M059J (cell line): ENCODE measurements at places on chromosomes 7 and 10. TPM values are rescaled to one million over a fixed set of nuclear protein-coding genes. Genes with fewer than 3 reads are reported as not detected.
A peak's percentile ranks its signal among the peaks of the same experiment; 100 is the strongest.

DNA sequence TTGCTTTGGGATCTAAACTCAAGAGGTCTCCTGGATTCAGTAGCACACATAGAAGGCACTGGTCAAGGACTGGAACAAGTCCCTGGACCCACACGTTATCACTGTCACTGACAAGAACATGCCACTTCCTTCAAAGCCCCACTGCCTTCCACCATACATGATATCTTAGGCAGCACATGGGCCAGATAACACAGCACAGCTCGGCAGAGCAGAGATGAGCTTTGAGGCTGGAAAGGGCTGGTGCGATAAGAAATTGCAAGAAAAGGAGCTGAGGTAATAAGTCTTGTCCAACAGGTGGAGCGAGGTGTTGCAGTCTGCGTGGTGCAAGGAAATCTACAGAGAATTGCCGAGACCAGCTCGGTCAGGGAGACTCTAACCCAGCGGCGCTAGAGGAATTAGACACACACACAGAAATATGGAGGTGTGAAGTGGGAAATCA is 139.8 kb upstream of the CDK13 start:
- no peak for DNase-seq

GSTO2 gene
- total RNA-seq: 0.17 and 0.20 TPM in 2 replicates

DNA sequence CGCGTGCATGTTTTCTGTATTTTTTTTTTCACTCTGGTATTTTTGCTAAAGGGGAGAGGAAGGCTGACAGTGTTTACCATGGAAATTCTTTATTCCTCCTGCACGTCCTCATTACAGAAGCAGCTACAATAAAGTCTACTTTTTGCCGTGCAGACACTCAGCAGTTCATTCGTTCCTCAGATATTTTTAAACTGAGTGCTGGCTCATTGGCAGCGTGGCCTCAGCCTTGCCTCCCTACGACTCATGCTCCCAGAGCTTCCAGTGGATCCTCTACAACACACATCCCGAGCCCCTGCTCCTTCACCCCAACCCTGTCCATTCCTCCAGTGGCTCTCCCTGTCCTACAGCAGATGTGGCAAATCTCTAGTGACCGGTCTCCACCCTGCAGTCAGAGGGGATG is 239.2 kb upstream of the ZMIZ1 start:
- DNase-seq: peak; percentile 30

PRTFDC1 gene
- total RNA-seq: 15.3 and 18.0 TPM in 2 replicates

DNA sequence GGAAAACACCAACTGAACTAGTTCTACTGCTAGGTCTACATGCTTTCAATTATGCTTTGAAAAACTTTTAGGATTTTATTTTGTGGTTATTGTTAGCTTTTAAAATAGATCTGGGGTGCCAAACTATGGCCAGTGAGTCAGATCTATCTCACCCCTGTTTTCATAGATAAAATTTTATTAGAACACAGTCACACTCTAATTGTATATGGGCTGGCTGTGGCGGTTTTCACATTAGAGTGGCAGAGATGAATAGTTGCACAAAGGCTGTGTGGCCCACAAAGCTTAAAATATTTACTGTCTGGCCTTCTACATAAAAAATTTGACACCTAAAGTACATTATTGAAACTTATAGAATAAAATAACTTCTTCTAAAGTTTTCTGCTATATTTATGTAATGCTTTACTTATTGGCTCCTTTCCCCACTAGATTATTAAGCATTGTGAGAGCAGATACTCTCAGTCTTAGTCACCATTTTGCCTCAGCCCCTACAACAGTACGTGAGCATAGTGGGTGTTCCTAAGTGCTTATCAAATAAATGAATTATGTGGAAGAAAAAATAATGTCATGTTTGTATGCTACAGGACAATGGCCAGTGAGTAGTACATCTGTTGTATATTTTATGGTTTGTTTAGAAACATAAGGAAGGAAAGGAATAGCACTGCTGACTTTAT is 5.4 kb upstream of the SUV39H2 start:
- DNase-seq: peak; percentile 67

DNA sequence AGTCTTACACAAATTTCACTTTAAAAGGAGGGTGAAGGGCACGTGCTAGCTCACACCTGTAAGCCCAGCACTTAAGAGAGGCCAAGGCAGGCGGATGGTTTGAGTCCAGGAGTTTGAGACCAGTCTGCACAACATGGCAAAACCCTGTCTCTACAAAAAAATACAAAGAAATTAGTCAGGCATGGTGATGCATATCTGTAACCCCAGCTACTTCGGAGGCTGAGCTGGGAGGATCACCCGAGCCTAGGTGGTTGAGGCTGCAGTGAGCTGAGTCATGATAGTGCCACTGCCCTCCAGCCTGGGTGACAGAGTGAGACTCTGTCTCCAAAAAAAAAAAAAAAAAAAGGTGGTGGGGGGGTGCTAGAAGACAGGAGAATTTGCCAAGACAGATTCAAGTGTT is 237.3 kb upstream of the KLF14 start:
- peak; percentile 52 for DNase-seq

GRCh38 chr7:90188281-90188680 is 23.3 kb upstream of the STEAP2 start:
- no peak for DNase-seq

NPTX2 gene
- total RNA-seq: not detected in 2 replicates

DNA sequence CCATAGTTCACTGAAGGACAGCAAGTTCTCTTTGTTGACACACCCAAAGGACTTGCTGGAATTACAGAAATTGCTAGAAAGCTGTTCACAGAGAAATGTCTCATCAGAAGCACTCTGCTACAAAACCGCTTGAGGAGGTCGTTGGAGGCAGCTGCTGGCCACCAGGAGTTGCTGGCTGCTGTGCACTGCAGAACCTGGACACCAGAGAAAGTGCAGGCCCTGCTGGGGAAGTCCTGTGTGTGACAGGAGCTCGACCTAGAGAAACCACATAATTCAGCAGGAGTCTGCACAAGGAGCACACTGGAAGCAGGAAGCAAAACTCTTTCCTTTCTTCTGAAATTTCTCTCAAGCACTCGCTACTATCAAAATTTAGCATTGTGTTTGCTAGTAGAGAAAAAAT is 461.5 kb upstream of the GHITM start:
- peak; percentile 6 for DNase-seq
